ENCODE measurements at places on chromosomes 2 and 18.

- DNase-seq = no peak
Observed at GRCh38 chr2:179250095-179250494, 14.5 kb downstream of the SESTD1 start.

DNA sequence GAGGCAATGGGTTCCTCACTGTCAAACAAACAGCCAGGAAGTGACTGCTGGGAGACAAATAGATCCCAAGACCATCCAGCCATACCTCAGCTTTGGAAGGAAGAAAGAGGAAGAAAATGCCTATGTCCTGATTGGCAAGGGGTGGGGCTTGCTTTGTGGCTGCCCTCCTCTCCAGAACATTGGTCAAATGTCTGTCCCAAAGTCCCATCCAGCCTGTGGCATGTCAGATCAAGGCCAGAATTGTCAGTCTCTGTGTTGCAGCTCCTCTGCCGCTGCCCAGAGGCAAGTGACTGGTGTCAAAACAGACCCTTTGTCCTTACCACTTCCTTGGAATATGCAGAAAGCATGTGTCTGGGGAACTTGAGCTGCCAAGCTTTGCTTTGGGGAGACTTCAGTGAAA lies 63.0 kb upstream of the SMAD2 start:
- no peak for DNase-seq

- no peak for DNase-seq
Observed at GRCh38 chr18:48818329-48819254, 132.2 kb downstream of the SMAD7 start.

DNA sequence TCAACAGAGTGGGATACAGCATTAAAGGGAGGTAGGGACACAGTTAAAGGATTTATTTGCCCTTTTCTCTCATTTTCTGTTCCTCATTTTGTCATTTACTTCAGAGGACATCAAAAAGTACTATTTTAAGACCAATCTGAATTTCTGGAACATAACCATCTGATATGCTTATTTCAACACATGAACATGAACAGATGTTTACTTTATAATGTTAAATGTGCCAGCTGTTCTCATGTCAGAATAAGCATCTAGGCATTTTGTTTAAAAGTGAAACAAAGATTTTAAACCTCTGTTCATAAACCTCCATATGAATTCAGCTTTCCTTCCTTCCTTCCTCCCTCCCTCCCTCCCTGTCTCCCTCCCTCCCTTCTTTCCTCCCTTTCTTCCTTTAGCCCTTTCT lies 677.7 kb downstream of the CNTNAP5 start:
- no peak for DNase-seq

DNA sequence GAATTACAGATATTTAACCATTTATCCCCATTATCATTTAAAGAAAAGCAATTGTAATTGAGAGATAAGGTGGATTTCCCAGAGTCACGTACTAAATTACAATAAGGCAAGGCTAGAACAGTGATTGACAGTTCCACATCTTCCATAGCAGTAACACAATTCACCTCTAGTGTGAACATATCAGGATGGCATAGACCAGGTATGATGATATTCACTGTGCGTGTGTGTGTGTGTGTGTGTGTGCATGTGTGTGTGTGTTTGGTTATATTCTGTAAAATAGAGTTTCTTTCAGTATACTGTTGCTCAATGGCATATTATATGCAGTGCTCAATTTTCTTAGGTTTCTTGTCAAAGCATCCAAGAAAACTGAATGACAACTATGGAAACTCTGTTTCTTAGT lies 1.7 kb downstream of the SCN2A start:
- DNase-seq = no peak

GRCh38 chr2:53558867-53559266 lies 208.7 kb upstream of the CHAC2 start:
- no peak for DNase-seq

DNA sequence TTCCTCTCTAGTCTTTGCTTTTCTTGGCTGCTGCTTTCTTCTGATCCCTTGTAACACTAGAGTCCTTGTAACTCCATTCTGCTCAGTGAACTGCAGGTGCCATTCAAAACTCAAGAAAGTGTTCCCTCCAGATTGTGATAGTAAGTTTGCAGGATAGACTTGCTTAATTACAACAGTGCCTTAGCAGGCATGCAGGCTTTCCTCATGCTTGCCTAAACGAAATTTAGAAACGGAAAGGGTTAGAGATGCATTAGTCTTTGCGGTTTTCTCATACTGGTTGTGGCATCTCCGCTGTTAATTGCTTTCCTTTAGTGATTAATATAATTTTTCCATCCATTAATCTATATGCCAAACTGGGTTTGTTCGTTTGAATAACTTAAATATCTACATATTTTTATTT lies 82.9 kb downstream of the DOK6 start:
- no peak for DNase-seq

GRCh38 chr2:206548383-206548782 lies 93.9 kb upstream of the FAM237A start:
- DNase-seq = no peak

DNA sequence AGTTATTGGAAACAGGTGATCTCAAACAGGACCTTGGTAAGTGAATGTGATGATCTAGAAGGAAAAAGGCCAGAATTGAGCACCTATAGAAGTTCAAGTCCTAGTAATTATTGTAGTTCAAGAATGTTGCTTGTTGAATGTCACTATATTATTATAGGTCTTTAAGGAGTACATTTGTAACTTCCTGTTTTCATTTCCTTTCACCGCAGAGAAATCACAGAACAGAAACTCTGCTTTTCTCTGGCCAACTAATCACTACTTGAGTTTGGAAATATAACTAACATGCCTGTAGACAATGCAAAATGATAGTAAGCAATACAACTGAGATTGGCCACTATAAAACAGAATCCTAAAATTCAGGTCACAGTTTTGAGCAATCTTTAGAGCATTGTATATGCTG lies 61.8 kb upstream of the EFEMP1 start:
- DNase-seq = no peak

- DNase-seq = no peak
Observed at GRCh38 chr18:51235009-51235789, 37.7 kb upstream of the MEX3C start.

GRCh38 chr2:237870754-237871651 lies 11.6 kb downstream of the RAMP1 start:
- DNase-seq = no peak

Data from stimulated activated CD4-positive, alpha-beta T cell treated with anti-CD3 and anti-CD28 coated beads, Interleukin-1b, Interleukin-23, amount 100 ng/mL, for 4 hours (primary cell).